ENCODE measurements at places on chromosomes 16 and 17.

DNA sequence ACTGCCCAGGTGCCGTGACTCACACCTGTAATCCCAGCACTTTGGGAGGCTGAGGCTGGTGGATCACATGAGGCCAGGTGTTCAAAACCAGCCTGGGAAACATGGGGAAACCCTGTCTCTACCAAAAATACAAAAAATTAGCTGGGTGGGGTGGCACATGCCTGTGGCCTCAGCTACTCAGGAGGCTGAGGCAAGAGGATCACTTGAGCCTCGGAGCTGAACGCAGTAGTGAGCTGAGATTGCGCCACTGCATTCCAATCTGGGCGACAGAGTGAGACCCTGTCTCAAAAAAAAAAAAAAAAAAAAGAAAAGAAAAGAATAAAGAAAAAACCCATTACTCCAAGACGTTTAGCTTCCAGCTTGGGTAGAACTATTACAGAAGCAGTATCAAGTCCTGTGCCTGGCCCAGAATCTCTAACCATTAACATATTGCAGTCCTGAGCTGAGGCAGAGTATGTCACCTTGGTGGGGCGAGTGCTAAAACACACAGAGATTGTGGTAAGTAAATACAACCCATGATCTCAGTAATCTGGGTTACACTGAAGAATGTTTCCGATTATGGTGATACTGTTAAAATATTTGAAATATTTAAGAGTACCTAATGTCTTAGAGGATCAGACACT is 23.2 kb upstream of the CFAP20 start:
- DNase-seq = no peak

GRCh38 chr17:45640141-45640850 is 143.8 kb upstream of the CRHR1 start:
- DNase-seq = peak; percentile 48

GRCh38 chr16:28846933-28847273 is 755 bp upstream of the TUFM start:
- DNase-seq = no peak

DNA sequence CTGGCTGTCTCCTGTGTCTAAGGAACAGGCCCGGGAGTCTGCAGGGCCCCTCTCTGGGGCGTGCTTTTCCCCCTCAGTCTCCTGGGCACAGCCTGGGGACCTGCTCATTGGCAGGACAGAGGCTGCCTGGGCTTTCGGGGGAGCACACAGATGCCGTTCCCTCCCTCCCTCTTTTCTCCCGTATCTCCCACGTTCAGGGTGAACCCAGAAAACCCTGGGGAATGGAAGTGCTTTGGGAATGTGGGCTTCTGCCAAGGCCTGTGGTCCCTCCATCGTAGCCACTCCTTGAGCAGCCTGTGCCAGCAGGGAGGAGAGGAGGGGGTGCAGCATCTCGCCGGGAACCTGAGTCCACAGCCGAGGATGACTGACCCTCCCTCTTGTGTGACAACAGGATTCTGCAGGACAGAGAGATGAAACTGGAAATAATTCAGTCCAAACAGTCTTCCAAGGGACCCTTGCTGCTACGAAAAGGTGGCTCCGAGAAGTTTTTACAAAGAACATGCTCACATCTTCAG is 52.0 kb downstream of the RNF213 start:
- no peak for DNase-seq

DNA sequence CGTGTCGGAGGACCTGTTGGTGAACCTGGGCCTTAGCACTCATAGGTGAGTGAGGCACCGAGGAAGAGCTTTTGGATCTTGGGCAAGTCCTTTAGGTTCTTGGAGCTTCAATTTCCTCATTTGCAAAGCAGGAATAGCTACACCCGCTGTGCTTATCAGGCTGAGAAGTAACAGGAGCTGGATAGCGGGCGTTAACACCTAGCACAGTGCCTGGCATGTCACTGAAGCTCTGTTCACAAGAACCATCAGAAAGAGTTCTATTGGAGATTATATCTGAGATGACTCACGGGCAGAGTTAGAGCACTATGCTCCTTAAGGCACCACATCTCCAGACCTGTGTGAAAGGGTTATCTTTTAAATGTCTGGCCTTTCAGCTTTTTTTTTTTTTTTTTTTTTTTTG is 12.8 kb downstream of the MEOX1 start:
- DNase-seq = no peak

DNA sequence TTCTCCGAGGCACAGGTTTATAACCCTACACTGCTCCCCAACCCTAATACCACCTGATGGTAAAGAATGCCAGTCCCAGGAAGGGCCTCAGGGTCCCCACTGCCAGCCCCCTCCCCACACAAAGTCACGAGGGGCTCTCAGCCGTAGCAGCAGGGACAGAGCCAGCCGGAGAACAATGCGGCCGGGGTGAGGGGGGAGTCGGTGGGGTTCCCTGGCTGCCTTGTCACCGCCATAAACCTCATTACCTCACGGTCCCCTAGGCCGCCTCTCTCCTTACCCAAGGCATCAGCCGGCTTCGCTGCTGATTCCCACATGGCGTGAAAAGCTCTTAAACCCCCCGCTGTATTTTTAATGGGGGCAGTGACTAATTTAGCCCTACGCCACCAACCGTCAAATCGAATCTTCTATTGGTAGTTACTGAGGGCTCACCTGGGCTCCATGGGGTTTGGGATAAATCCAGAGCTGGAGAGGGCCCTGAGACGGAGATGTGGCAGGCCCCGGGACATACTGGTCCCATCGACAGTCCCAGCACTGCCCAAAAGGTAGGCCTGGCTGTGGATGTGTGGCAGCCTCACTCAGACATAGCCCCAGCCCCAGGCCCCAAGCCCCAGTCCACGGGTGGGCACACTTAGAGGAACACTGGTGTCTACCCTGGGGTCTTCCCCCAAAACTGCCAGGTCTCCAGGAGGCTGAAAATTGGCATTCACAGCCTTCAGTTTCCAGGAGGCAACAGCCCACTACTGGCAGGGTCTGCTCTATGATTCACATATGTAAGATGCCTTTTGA is 115.3 kb downstream of the C16orf78 start:
- DNase-seq = no peak

GRCh38 chr16:2296661-2297505 is 29.0 kb upstream of the RNPS1 start:
- DNase-seq = no peak

- DNase-seq = no peak
These were observed 1.1 kb upstream of the CAPN15 start for GRCh38 chr16:526181-527014.

Data from activated T-helper 1 cell treated with anti-CD3 and anti-CD28 coated beads, Interleukin-2, amount 50 U/mL, for 16 hours (primary cell).